Calu3 (cell line): ENCODE measurements at places on chromosomes 7 and 10.

DNA sequence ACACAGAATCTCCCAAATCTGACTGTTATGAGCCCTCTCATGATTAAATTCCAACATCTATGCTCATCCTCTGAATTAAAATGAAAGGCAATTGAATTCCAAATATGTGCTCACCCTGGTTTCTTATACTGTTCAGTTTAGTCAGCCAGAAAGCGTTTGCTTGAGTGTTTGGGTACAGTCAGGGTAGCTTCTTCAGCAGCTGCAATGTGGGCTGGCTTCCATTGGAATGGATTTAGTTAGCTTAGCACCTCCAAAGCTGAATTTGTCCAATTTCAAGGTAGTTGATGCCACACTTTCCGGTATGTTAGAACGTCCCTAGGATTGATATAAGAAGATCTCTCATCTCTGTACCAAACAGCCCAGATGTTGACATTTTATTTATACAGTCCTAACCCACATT is 9.3 kb downstream of the KLHL7 start:
- H3K27me3 ChIP-seq, result no peaks in the 10 kb centered on the region
- H3K4me1 ChIP-seq, result no peaks in the 10 kb centered on the region
- H3K4me3 ChIP-seq, result no peak overlapping the region
- H3K27ac ChIP-seq, result no peak overlapping the region
- no peaks in the 10 kb centered on the region for H3K36me3 ChIP-seq

DNA sequence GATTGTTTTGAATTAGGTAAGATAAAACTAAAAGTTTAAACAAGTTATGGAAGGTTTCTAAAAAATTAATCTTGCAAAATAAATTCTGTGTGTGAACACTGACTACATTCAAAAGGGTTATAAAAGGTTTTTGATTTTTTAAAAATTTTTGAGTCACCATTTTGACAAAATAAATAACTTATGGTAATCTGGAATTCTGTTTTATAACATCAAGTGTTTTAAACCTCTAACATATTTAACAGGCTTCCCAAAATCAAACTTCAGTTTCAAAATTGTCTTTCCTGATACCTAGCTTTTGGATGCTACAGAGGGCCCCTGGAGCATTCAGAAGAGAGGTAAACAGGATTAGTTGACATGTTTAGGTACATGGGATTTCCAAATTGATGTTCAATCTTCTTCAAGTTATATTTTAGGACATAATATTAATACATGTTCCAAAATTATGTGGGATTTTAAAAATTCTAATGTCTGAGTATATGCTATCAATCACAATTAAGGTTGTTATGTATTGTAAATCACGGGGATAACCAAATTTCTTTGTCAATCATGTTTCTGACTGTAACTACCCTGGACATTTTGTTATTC is 8.1 kb upstream of the CPA2 start:
- DNase-seq, result no peak
- H3K4me3 ChIP-seq, result no peak overlapping the region
- H3K36me3 ChIP-seq, result no peaks in the 10 kb centered on the region
- no peak overlapping the region for H3K27ac ChIP-seq

GRCh38 chr7:143492043-143492471 is 14.4 kb downstream of the TAS2R41 start:
- peaks cover 10% of the 10 kb centered on the region for H3K4me1 ChIP-seq
- H3K4me3 ChIP-seq, result no peak overlapping the region
- no peak overlapping the region for H3K27ac ChIP-seq
- no peak for DNase-seq

DNA sequence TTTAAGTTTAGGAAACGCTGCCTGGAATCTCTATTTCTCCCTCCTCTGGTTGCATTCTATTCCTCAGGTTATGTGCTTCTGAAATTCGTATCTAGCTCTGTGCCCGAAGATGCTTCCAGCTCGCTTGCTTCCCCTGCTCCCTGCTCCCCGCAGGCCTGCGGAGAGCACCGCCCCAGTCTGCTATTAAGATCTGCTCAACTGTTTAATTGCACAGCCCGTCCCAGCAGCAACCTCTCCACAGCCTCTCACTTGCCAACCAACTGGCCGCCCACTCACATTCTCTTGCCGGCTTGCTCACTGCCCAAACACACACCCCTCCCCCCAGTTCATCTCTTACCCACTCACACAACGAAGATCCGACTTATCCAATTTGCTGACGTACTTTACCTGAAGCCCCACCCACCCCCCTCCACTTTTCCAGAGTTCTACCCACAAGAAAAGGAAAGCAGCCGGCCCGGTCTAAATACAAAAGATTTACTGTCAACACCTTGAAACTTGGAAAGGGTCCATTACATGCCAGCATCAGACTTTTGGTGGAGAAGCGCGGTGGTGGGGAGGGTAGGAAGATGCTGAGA is 167.3 kb upstream of the KLF14 start:
- peak overlapping the region; percentile 97 for H3K27ac ChIP-seq
- H3K4me1 ChIP-seq, result peaks cover 70% of the 10 kb centered on the region
- peak overlapping the region; percentile 82 for H3K4me3 ChIP-seq
- peaks cover 99% of the 10 kb centered on the region for H3K36me3 ChIP-seq
- peak; percentile 89 for DNase-seq

DNA sequence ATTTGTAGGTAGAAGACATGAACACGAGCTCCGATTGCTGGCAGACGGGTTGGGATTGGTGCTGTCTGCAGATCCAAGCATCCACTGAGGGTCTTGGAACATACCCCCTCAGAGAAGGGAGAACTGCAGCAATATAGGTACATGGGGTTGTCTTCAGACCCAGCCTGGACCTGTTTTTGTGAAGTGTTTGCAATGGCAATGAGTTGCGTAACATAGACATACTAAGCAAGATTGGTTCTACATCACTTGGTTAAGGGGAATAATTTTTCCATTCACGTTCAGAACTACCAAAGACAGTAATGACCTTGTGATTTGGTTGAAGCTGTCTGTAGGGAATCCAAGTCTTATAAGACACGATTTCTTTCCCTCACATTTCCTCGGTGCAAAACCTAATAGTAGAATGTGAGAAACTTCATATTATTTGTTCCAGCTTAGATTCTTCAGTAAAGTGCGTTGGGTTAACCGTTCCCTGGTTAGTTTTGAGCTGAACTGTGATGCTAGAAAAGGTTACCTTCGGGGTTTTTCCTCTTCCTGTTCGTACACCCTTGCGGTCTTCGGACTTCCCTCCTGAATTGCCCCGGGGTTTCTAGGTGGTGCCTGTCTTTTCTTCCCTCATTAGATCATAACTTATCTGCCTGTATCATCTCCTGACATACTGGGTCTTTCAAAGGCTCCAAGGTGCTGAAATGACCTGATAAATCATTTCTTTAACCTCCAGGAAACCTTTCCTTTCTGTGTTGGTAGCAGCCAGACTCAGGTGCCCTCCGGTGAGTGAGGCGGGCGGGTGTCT is 14.4 kb downstream of the PROSER2 start:
- no peak for DNase-seq
- H3K4me3 ChIP-seq, result no peak overlapping the region
- H3K27me3 ChIP-seq, result no peaks in the 10 kb centered on the region
- H3K27ac ChIP-seq, result no peak overlapping the region
- H3K4me1 ChIP-seq, result peaks cover 11% of the 10 kb centered on the region

DNA sequence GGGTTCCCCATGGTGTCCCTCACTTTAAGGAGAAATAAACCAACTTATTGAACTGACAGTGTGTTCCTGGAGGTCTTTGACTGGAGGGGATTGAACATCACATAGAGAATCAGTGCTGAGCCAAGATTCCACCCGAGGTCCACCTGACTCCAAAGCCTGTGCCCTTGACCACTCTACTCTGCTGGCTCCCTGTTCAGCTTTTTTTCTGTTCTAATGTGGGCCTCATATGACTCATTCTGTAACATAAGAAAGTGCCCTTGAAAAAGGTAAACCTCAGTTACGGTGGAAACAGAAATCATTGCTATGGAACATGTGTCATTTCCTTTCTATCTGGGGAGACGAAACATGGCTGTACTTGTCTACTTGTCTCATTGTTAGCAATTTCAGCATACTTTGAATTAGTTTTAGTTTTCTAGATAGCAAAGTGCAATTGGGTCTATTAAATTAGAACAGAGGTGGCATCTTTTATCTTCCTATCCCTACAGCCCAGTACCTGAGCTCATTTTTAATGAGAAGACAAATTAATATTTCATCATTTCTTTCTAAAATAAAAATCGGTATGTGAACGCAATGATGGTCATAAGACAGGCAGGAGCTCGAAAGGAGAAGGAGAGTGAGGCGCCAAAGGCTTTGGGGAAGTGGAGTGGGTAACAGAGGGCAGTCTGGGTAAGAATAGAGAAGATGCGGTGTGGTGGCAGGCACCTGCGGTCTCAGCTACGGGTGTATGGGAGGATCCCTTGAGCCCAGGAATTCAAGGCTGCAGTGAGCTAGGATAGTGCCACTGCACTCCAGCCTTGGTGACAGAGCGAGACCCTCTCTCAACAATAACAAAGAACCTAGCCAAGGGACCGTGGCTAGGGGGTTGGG is 1.5 kb downstream of the GSDME start:
- no peak for DNase-seq
- no peaks in the 10 kb centered on the region for H3K27me3 ChIP-seq
- peaks cover 23% of the 10 kb centered on the region for H3K36me3 ChIP-seq

DNA sequence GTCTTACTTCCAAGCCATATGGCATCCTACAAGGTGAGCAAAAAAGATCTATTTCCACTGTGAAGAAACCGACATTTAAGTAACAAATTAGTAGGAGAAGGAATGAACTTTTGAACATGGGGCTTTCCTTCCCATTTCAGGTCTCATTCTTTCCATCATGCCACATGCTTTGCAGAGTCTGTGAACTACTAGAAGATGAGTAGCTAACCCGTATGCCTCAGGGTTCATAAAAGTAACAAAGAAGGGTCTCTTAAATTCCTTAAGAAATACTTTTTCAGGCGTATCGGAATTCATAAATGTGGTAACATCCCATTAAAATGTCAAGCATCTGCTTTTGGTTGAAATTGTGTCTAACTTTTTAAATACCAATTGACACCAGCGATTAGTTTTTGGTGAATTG is 81.3 kb upstream of the TNS3 start:
- H3K27me3 ChIP-seq, result no peaks in the 10 kb centered on the region
- H3K36me3 ChIP-seq, result no peaks in the 10 kb centered on the region
- no peak overlapping the region for H3K27ac ChIP-seq
- no peak for DNase-seq
- H3K4me3 ChIP-seq, result no peak overlapping the region

DNA sequence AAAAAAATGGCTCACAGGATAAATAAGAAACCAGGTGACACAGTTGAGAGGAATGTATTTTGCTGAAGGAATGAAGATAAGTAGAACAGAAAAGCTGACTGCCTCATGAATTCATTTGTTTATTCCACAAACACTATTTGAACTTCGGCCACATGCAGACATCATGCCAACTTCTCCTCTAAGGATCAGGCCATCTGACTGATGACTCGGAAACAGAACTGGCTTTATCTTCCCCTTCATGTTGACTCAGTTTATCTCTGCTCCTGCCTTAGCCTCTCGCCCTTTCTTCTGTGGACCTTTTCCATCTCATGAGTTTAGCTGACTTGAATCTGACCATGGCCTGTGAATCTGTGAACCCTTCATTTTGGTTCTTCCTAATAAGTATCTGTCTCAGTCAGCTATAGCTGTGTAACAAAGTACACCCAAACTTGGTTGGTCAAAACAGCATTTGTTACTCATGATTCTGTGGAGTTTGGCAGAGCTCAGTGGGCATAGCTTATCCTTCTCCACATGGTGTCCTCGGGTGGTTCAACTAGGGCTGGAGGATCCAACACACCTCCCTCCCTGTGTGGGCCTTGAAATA is 44.0 kb upstream of the GRID1 start:
- peak overlapping the region; percentile 82 for H3K27ac ChIP-seq
- H3K27me3 ChIP-seq, result no peaks in the 10 kb centered on the region
- peak overlapping the region; percentile 12 for H3K4me3 ChIP-seq
- H3K36me3 ChIP-seq, result peaks cover 12% of the 10 kb centered on the region
- no peak for DNase-seq

DNA sequence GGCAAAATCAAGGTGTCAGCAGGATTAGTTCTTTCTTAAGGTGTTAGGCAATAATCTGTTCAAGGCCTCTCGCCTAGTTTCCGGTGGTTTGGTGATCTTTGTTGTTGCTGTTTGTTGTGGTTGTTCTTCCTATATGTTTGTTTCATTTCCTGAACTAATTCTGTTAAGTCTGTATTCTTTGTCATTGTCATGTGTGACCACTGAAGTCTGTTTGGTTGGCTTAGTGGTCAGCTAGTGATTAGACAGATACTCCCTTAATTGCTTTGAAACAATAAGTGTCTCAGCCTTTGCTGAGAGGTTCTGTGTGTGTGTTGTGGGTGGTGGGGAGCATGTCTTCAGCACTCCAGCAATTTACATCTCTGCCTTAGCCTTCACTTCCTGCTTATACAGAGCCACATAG is 46.0 kb downstream of the ABCC2 start:
- DNase-seq, result no peak

DNA sequence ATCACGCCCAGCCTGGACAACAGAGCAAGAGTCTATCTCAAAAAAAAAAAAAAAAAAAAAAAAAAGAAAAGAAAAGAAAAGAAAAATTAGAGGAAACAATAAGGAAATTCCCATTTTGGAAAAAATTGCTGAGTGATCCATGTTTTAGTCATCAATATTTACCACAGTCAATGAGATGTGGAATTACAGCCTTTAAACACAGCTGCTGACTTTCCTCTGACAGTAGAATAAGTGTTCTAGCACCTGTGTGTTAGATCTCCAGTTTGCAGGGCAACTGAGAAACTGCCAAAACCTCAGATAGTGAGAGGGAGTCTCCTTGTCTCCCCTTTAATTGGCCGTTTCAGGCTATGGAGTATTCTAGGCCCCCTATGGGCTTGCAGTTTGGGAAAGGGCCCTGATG is 520.1 kb downstream of the KCNMA1 start:
- H3K4me1 ChIP-seq, result no peaks in the 10 kb centered on the region
- peaks cover 76% of the 10 kb centered on the region for H3K27me3 ChIP-seq
- no peak overlapping the region for H3K27ac ChIP-seq
- H3K36me3 ChIP-seq, result no peaks in the 10 kb centered on the region

GRCh38 chr10:78407009-78407711 is 373.5 kb downstream of the RPS24 start:
- peak; percentile 91 for DNase-seq
- H3K27me3 ChIP-seq, result peaks cover 94% of the 10 kb centered on the region
- peak overlapping the region; percentile 62 for H3K4me3 ChIP-seq

- no peaks in the 10 kb centered on the region for H3K36me3 ChIP-seq
- no peak overlapping the region for H3K4me3 ChIP-seq
- H3K27ac ChIP-seq, result no peak overlapping the region
- H3K4me1 ChIP-seq, result no peaks in the 10 kb centered on the region
- no peak for DNase-seq
- no peaks in the 10 kb centered on the region for H3K27me3 ChIP-seq
These were observed 43.8 kb upstream of the CSTF2T start for GRCh38 chr10:51743146-51743545.

- H3K4me1 ChIP-seq, result peaks cover 32% of the 10 kb centered on the region
- H3K4me3 ChIP-seq, result no peak overlapping the region
- no peak for DNase-seq
- no peak overlapping the region for H3K27ac ChIP-seq
- peaks cover 8% of the 10 kb centered on the region for H3K36me3 ChIP-seq
These were observed 115.0 kb downstream of the SND1 start for GRCh38 chr7:127766831-127767459.
